ENCODE measurements at places on chromosomes 3 and 15.

- no peak for DNase-seq
Measured at GRCh38 chr3:26236531-26236930, 386.0 kb upstream of the LRRC3B start.

DNA sequence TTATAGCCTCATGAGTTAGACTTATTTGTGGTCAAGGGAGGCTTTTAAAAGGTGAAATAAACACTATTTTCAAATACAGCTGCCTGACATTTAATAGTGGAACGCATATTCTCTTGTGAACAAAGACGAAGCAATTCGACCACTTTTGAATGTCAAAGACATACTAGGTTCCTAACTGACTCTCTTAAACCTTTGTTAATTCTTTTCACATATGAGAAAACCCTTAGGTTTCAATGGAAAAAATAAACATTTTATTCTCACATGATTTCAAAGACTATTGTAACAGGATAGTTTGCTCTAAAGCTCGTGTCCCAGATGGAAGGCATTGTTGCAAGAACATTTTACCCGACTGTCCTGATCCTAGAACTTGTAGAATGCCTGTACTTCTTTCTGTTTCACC lies 74.8 kb upstream of the BOC start:
- no peak for DNase-seq

- no peak for DNase-seq
Measured at GRCh38 chr3:65126527-65127410, 439.0 kb upstream of the ADAMTS9 start.

DNA sequence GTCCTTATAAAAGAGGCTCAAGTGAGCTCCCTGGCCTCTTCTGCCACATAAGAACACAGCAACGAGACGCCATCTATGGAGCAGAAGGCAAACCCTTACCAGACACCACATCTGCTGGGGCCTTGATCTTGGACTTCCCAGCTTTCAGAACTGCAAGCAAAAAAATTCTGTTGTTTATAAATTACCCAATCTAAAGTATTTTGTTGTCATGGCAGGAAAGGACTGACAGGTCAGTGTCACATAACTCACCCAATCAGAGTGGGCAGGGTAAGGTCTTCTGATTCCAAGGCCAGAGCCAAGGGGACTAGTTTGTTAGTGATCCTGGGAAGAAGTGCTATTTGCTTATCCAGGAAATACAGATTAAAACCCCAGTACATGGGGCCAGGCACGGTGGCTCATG lies 98.9 kb downstream of the HMG20A start:
- no peak for DNase-seq

DNA sequence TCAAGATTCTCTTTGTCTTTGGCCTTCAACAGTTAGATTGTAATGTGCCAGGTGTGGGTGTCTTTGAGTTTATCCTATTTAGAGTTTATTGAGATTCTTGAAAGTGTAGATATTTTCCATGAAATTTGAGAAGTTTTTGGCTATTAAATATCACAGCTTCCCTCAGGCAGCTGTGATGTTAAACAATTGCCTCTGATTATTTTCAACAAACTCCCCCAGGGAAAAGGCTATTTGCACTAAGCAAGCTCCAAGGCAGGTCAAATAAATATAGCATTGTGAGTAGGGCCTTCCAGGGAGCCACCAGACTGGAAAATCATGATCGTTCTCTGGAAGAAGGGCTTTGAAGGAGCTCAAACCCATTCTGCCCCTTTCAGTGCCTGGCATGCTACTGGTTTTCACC lies 107.0 kb downstream of the EEFSEC start:
- DNase-seq: no peak

- DNase-seq: no peak
Measured at GRCh38 chr3:56137415-56137814, 330.9 kb downstream of the ERC2 start.

GRCh38 chr3:95511828-95512227 lies 1302.6 kb upstream of the EPHA6 start:
- DNase-seq: no peak

GRCh38 chr15:41820791-41821423 lies 7.0 kb upstream of the JMJD7 start:
- DNase-seq: no peak

DNA sequence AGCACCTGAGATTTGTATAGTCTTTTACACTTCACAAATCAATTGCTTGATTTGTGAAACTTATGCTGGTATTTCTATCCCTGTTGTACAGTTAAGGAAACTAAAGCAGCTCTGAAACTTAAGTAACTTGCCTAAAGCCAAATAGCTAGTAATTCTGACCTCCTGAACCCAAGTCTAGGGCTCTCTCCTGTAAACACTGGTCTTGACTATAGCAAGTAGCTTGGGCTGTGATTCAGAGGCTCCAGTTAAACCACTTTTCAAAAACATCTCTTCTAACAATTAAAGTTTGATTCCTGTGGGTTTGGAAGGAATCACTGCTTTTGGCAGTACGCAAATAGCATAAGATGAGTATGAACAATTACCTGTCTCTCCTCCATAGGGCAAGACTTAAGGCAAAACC lies 18.5 kb upstream of the CMTM8 start:
- no peak for DNase-seq

DNA sequence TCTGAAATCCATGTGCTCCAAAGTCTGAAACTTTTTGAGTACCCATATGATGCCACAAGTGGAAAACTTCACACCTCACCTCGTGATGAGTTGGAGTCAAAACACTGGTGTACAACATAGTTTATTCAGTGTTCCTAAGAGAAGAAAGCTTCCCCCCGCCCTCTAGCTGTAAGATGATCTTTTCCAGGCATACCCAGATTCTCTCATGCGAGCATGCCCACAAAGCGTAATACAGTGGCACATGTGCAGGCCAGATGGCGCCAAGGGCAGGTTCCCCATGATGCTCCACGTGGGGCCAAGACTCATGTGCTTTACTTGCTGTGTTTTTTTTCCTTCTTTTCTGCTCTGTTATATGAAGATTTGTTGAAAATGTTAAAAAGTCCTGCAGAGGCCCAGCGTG lies 104.9 kb upstream of the LRRFIP2 start:
- no peak for DNase-seq
